C1 segment of cervical spinal cord (tissue), 14 donors: ENCODE measurements at places on chromosomes 2 and 18.
A peak's percentile ranks its signal among the peaks of the same experiment; 100 is the strongest.

- no peak for DNase-seq
Measured at GRCh38 chr18:55316486-55317184, 271.4 kb downstream of the TCF4 start.

- no peak for DNase-seq
Measured at GRCh38 chr18:63141778-63142176, 177.8 kb downstream of the BCL2 start.

GRCh38 chr2:163341426-163341825, 394.4 kb downstream of the FIGN start:
- DNase-seq, result no peak

DNA sequence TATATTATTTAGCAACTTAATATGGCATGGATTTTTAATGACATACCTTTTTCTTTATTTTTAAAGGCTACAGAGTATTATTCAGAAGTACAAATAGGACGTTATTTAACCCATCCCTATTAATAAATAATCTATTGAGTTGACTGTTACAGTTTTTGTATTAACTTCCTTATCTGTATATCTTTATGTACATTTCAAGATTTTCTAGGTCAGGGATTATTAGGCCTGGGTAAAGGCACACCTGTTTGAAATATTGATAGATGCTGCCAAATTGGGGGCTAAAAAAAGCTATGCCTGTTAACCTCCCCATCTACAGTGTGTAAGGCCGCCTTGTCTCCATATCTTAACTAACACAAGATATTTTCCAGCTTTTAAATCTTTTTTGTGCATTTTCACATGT, 6.6 kb downstream of the NPAS2 start:
- DNase-seq, result no peak

GRCh38 chr2:72131371-72131891, 16.2 kb downstream of the CYP26B1 start:
- no peak for DNase-seq

DNA sequence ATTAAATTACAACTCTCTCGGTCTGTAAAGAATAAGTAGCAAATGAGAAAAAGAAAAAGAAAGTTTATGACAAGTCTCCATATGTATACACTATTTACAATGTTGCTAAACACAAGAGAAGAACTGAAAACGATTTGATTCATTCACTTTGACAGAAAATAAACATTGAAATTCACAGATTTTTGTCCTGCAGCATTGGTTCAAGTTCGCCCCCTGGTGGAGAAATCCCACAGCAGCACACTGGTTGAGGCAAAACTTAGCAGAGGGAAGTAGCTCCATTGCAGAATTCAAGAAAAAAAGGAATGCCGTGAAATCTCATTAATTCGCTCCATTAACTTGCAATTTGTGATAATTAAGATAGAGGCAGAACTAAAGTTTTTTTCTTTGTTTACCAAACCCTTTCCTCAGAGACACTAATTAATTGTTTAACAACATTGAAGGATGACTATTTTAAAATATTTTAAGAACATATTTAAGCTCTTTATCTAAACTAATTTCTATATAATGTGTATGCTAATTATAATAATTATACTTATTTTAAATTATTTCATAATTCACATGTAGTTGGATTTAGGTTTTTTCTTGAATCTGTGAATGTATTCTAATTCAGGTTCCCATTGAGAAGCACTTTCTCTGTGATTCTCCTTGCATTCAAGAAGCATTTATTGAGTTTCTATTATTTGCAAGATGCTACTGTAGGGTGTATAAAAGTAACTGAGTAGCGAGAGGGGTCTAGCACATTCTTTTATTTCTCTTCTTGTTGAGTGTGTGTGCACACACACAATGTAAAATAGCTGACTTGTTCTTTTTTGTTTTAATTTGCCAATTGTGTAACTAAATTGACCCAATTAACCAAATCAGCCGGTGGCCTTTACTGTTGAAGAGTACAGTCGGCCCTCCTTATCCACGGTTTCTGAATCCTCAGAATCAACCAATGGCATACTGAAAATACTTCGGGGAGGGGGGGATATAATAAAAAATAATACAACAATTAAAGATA, 74.1 kb downstream of the COL4A3 start:
- DNase-seq, result peak; percentile 53

DNA sequence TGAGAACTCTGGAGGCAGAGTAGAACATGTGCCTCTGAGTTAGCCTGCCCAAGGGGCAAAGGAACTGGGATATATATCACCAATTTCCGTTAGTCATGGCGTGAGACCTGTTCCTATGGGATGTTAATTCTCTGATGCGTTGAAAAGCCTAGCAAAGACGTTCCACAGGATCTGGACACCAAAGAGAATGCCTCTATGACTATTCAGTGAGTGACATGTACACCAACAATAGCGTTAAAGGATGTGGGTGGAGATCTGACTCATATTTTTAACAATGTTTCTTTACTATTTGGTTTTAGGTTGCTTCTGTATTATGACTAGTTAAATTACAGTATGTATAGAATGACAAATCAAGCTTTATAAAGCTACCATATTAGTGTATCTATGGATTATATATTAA, 320.9 kb upstream of the MC4R start:
- DNase-seq, result no peak

DNA sequence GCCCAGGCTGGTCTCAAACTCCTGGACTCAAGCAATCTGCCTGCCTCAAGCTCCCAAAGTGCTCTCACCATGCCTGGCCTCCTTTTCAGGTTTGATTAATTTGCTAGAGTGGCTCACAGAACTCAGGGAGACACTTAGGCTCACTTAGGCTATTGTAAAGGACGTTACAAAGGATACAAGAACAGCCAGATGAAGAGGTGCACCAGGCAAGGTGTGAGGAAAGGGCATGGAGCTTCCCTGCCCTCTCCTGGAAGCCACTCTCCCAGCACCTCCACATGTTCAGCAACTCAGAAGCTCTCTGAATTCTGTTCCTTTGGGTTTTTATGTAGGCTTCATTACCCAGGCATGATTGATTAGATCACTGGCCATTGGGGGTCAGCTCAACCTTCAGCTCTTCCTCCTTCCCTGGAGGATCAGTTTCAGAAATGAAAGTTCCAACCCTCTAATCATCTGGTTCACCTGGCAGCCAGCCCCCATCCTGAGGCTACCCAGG, 78.7 kb upstream of the RGPD5 start:
- DNase-seq, result no peak

- DNase-seq, result peak; percentile 39
Measured at GRCh38 chr2:68317971-68318913, 1.5 kb downstream of the CNRIP1 start.

- DNase-seq, result no peak
Measured at GRCh38 chr2:96315400-96316071, 9.6 kb upstream of the ITPRIPL1 start.

GRCh38 chr2:206721256-206721920, 3.2 kb upstream of the DYTN start:
- DNase-seq, result no peak

DNA sequence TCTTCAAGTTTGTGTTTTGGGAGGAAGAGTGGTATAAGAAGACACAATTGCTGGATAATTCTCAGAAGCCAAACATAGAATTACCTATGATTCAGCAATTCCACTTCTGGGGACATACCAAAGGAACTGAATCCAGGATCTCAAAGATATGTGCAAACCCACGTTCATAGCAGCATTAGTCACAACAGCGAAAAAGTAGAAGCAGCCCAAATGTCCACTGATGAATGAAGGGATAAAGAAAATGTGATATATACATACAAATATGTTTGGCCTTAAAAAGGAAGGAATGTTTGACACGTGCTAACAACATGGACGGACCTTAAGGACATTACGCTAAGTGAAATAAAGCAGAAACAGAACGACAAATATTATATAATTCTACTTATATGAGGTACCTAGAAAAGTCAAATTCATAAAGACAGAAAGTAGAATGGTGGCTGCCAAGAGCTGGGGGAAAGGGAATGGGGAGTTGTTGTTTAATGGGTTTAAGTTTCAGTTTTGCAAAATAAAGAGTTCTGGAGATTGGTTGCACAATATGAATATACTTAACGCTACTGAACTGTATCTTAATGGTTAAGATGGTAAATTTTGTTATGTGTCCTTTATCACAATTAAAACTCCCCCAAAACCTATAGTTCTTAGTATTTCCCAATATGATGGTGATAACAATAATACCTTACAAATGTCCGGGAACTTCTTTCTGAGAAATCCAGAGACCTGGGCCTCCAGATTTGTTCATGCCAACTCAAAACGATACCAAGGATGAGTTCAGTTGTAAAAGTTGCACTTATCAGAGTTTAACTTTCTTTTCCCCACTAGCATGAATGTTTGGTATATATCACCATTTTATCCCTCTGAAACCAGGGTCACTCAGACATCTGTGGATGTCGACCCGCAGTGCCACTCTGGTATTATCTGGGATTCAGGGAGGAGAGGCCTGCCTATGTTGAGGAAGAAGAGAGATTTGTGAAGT, 33.7 kb upstream of the WIPF1 start:
- DNase-seq, result no peak

GRCh38 chr18:66792466-66792865, 188.6 kb upstream of the CDH19 start:
- DNase-seq, result no peak

- no peak for DNase-seq
Measured at GRCh38 chr2:203782262-203782976, 76.0 kb downstream of the CD28 start.

DNA sequence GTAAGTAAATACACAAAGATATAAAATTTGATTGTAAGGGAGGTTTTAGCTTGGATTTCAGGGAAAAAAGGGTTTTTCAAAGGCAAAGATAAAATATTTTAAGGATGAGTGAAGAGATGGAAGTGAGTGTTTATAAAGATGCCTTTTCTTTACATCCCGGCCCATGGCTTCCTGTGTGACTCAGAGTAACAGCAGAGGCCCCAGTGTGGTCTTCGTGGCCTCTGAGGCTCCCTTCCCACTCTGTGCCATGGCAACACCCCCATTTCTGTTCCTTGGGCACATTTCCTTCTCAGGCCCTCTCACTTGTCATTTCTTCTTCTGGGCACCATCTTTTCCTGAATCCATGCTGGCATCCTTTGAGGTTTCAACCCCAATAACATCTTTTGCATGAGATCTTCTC, 92.6 kb upstream of the TMEM18 start:
- no peak for DNase-seq

GRCh38 chr2:128468186-128468920, 149.7 kb upstream of the HS6ST1 start:
- DNase-seq, result no peak

DNA sequence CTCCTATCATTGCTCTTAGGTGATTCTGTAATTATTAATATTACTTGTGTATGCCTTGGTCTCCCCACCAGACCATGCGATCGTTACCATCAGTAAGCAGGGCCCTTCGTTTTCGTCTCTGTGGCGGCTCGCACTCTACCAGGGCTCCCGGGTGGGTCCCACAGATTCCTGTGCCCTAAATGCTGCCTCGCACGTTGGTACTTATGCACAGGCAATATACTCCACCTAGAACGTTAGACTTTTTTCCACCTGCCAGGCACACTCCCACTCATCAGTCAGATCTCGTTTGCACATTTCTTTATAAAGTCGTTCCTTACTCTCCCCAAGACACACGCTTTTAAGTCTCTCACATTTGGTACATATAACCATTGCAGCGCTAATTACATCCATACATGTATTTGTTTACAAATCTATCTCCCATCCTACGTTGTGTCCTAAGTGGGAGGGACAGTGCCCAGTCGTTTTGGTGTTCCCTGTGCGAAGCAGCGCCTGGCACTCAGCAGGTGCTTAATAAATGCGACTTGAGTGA, 901 bp downstream of the FEZ2 start:
- DNase-seq, result no peak

GRCh38 chr2:158667586-158667985, 127.5 kb upstream of the DAPL1 start:
- no peak for DNase-seq
